OCI-LY7 (cell line): ENCODE measurements at places on chromosomes 5 and 9. TPM values are rescaled to one million over a fixed set of nuclear protein-coding genes. Genes with fewer than 3 reads are reported as not detected.

Gene C5orf58
- not detected in 2 replicates for total RNA-seq

Gene PHYKPL
- 139 and 146 TPM in 2 replicates for total RNA-seq

GRCh38 chr9:21684831-21685362, 117.5 kb upstream of the MTAP start:
- DNase-seq, result no peak

- DNase-seq, result no peak
These were observed 69.7 kb downstream of the TMEM174 start for GRCh38 chr5:73242735-73243134.

DNA sequence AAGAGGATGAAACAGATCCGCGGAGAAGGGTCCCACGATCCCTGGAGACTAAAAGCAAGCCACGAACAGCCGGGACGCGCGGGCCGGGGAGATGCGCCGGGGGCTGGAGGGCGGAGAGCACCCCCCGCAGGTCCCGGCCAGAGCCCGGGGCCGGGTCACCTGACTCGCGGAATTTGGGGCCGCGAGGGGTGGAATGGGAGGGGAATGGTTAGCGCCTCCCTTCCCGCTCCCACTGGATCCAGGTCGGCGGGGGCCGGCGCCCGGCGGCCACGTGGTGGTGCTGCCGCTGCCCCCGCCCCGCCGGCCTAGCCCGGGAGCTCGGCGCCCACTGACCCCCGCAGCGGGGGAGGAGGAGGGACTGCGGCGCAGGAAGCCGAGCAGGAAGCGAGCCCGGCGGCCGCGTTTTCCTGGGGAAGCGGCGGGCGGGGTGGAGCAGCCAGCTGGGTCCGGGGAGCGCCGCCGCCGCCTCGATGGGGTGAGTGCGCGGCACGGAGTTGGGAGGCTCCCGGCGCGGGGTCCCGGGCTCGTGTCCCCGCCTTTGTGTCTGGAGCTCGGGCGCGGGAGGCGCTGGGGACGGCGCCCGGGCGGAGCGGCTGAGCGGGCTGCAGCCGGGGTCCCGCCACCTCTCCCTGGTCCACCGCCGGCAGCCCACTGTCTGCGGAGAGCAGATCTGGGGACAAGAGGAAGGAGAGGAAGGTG, at the start of gene RAI14:
RAI14 (plus strand) TSS at position 328 of the 699 bp plus-strand sequence. CDS start 30,592 bp downstream, outside the sequence.
- no peak for DNase-seq

Gene GRM6
- not detected in 2 replicates for total RNA-seq

Gene FGF1
- not detected in 2 replicates for total RNA-seq
